ENCODE measurements at places on chromosomes 5 and 9.
A peak's percentile ranks its signal among the peaks of the same experiment; 100 is the strongest.

DNA sequence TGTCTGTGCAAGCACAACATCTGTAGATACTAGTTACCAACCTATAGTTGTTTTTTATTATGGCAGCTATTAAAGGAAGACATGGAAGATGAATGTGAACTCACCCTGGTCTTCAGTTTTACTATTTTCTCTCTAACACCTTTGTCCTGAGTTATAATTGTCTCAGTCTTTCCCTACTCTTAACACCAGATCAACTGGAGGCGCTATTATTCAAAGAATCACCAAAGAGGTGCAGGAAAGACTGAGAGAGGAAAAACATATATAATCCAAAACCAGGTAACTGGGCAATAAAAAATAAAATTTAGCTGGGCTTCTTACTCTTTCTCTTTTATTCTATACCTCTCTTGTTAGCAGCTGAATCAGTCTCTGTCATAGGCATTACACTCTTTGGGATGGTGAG lies 134.2 kb upstream of the C6 start:
- DNase-seq, result no peak

- DNase-seq, result no peak
Measured at GRCh38 chr5:43104057-43104456, 16.7 kb upstream of the ZNF131 start.

- DNase-seq, result no peak
Measured at GRCh38 chr5:151005950-151006576, 14.3 kb upstream of the GPX3 start.

- no peak for DNase-seq
Measured at GRCh38 chr5:40052808-40053207, 626.9 kb upstream of the PTGER4 start.

DNA sequence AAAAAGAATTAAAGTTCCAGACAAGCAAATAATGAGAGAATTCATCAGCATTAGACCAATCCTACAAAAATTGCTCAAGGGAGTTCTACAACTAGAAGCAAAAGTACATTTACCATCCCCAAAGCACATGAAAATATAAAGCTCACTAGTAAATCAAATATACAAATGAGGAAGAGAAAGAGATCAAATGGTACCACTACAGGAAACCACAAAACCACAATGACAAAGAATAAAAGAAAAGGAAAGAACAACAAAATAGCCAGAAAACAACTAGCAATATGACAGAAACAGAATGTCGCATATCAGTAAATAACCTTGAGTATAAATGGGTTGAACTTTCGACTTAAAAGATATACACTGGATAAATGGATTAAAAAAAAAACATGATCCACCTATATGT lies 739.0 kb downstream of the DTWD2 start:
- DNase-seq, result no peak

DNA sequence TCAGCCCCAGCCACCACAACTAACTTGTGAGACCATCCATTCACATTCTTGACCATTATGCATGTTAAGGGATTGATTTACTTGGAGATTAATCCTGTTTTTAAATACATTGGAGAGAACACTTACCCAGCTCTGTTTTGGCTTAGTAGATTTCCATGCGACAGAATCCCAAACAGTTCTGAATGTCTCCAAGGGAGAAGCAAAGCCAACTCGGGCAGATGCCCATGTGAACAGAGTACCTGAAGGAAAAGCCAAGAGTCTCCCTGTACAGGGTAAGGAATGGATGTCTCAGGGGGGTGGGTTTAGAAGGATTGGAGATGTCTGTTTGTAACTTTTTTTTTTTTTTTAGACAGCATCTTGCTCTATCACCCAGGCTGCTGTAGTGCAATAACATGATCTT lies 61.0 kb downstream of the GRAMD2B start:
- DNase-seq, result no peak

- no peak for DNase-seq
Measured at GRCh38 chr9:818958-819357, 22.5 kb upstream of the DMRT1 start.

- DNase-seq, result no peak
Measured at GRCh38 chr9:130663258-130663976, 977 bp upstream of the PRDM12 start.

- DNase-seq, result no peak
Measured at GRCh38 chr9:108125625-108126024, 636.1 kb upstream of the KLF4 start.

- no peak for DNase-seq
Measured at GRCh38 chr5:17991775-17992174, 357.5 kb downstream of the TAF11L14 start.

GRCh38 chr9:120608421-120608820 lies 28.5 kb upstream of the CDK5RAP2 start:
- DNase-seq, result no peak

- DNase-seq, result no peak
Measured at GRCh38 chr5:73732045-73732444, 106.0 kb downstream of the ARHGEF28 start.

- no peak for DNase-seq
Measured at GRCh38 chr5:21709770-21710169, 1143.4 kb downstream of the CDH12 start.

DNA sequence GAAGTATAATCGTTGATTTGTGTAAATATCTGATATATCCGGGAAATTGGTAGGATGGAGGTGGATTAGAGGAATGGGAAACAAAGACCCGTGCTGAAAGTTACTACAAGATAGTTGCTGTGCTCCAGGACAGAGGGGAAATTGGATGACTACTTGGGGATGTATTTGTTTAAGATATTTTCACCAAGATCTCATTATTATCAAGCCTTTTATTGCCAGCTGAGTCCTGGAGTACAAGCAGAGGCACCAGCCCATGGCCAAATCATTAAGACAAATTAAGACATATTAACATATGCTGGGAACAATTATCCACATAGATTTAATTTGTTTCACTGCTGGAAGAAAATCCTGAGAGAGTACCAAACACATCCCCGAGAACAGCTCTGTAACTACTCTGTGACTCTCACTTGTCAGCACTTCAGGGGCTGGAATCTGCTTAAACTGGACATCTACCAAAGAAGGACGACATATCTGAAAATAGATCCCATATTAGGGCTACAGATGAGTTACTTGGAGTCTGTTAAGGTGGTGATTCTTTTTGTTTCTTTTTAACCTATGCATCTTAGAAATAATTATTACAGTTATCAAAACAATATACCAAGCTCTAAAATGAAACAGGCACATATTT lies 68.2 kb downstream of the SLC1A1 start:
- DNase-seq, result no peak

DNA sequence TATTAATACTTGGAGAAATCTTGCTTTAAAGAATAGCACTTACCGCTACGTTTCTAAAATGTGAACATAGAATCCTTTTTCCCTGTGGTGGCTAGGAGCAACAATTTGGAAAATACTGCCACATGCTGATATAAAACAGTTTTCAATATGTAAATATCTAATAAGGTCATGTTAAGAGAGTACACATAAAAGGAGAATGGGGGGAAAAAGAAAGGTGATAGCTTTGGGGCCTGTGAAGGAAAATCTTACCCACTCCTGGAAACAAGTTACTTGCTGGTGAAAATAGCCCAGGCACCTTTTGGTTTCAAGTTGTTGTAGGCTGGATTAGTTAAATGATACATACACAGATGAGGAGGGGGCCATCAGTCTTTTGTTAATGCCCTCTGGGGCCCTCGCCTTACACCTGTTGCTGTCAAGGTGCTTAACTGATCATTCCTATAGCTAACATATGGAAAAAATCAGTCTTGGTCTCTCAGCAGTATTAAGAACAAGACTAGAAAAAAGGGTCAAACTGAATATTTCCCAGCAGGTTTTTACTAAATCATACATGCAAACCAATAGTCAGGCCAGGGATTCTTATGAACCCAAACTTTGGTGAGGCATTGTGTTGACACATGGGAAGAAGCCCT lies 24.1 kb downstream of the FYB1 start:
- no peak for DNase-seq

GRCh38 chr5:156402387-156402921 lies 75.5 kb downstream of the SGCD start:
- DNase-seq, result peak; percentile 51

- DNase-seq, result no peak
Measured at GRCh38 chr5:168477060-168477459, 9.2 kb upstream of the RARS1 start.

DNA sequence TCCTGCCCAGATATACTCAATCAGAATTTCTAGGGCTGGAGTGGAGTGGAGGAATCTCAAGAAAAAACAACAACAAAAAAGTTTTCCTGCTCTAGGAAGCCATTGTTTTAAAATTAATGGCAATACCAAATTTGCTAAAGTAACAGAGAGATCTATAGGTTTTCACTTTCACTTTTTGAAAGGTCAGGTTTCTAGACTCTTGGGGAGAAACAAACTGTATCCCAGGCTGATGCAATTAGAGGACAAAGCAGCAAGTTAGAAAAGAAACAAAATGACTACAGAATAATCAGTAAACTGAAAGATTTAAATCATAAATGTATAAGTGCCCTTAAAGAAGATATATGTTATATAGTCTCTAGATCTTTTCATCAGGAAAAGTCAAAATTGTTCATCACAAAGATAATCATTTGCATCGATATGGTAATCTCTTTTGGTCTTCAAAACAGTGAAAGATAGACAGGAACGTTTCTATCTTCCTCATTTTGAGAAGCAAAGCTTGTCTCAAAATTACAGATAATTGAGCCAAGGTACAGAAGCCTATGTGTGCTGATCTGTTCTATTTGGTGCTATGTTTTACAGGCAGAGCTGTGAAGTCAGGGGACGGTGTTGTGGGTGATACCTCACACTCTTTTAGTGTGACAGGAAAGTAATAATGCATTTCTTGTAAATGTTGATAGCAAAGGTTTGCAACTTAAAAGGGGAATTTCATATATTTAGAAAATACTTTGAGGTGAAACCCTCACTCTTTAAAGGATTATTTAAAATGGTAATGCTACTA lies 1746.6 kb upstream of the C9orf72 start:
- DNase-seq, result no peak

GRCh38 chr9:13939134-13939533 lies 374.8 kb downstream of the NFIB start:
- no peak for DNase-seq

- no peak for DNase-seq
Measured at GRCh38 chr9:93036887-93037475, 21.5 kb upstream of the SUSD3 start.

- no peak for DNase-seq
Measured at GRCh38 chr5:160187091-160187490, 42.2 kb upstream of the FABP6 start.

DNA sequence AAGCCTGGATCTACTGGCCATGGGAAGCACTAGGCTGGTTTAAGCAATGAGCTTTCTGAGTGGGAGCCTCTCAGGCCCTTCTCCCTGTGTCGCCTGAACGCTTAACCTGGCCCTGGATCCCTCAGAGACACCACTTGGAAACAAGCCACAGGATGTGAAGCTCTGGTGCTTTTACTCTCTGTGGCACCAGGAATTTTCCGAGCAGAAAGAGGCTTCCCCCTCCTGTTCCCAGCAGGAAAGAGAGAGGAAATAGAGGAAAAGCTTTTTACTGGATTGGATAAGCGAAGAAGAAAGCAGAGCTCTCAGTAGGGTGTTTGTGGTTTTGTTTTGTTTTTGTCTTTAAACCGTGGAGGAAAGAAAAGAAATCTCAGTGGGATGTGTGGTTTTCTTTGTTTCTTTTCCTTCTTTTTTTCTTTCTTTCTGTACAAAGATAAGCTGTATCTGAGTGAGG lies 34.5 kb downstream of the COL15A1 start:
- no peak for DNase-seq

GRCh38 chr9:111945216-111945615 lies 48.6 kb downstream of the UGCG start:
- DNase-seq, result peak; percentile 22

- DNase-seq, result no peak
Measured at GRCh38 chr9:93224591-93224990, 40.7 kb downstream of the WNK2 start.

DNA sequence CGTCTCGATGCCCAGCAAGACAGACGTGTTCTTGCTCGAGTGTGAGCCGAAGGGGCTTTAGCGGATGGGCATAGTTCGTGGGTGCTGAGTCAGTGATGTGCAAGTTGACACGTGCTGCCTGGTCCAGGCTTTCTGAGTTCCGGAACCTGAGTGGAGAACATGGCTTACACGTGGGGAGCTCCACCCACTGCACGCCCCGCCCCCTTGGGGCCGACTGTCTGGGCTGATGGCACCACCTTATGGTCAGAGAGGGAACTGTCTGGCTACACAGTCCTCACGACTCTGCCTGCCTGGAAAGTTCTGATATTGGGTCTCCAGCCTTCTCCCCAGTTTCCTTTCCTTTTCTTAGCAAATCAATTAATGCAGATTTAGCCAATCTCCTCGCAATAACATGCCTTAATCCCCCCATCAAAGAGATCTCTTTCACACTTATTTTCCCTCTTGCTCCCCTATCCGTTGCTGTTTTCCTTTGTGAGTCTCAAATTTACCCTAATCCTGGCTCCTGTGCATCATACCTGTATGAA lies 3.8 kb upstream of the STC2 start:
- peak; percentile 60 for DNase-seq

DNA sequence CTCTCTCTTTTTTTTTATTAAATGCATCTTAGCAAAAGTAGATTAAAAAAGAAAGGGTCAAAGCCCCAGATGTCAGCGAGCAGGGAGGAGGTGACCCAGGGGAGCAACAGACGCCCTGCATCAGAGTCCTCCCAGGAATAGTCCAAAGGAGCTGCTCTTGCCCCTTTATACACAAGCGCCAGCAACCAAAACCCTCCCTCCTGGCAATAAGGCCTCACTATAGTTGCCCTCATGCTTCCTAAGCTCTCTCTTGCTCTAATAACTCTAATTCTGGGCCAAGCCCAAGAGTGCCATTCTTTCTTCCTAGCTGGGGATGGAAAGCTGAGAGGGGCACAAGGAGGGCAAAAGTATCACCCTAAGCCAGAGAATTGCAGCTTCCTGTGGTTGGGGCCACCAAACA lies 26.3 kb downstream of the PCDHGC5 start:
- DNase-seq, result no peak

DNA sequence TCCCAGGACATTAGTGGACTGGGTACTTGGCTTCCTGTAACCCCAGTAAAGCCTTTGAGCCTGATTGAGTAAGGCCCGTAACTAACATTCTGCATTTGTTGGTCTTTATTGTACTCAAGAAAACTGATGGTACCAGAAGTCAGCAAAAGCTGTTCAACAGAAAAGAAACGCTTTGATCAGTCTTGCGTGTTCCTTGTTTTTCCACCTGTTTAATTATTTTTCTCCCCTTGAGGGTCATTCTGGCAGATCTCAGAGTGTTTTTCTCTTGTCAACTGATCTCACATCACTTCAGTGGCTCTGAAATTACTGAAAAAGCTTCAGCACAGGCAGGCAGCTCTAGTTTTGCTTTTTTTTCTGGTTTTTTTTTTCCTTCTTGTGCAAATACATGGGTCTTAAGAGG lies 6.1 kb upstream of the TMEM268 start:
- no peak for DNase-seq

DNA sequence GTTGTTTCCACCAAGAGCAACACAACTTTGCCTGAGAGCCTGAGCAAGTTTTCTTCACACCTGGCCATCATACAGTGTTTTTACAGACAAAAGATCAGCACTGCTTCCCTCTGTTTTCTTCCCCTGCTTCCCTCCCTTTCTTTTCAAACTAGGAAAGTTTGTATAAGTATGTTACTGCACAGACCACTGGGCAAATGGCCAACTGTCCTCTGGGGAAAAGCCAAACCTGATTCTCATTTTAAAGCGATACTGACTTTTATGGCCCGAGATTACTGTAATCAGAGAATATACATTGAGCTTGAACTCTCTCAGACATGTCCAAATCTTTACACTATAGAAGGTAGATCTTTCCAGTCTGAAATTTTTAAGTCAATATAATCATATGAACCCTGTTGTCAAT lies 415.0 kb downstream of the NFIB start:
- DNase-seq, result no peak

All from CD4-positive, alpha-beta T cell treated with Interleukin-12 subunit alpha and Interleukin-12 subunit beta, for 1 hour (primary cell).